Caco-2 (cell line): ENCODE measurements at places on chromosomes 7 and 10. TPM values are rescaled to one million over a fixed set of nuclear protein-coding genes. Genes with fewer than 3 reads are reported as not detected.

SHTN1 gene
- 80.8 and 86.9 TPM in 2 replicates for total RNA-seq

SH2B2 gene
- 8.1 and 10.6 TPM in 2 replicates for total RNA-seq

GNGT1 gene
- total RNA-seq: 0.54 and 0.97 TPM in 2 replicates

- DNase-seq: peak; percentile 82
- peaks cover 6% of the 10 kb centered on the region; the same call in 1 of the 2 replicates for H3K4me1 ChIP-seq
- H3K36me3 ChIP-seq: no peaks in the 10 kb centered on the region
Observed at GRCh38 chr10:46106410-46107255, 60.6 kb upstream of the MSMB start.

- no peak overlapping the region for H3K27ac ChIP-seq
- H3K4me3 ChIP-seq: no peak overlapping the region
- H3K4me1 ChIP-seq: 0 out of 2 replicates have a peak, but pooled peaks cover 4% of the 10 kb centered on the region
- H3K27me3 ChIP-seq: no peaks in the 10 kb centered on the region
- H3K36me3 ChIP-seq: no peaks in the 10 kb centered on the region
- DNase-seq: no peak
Observed at GRCh38 chr10:132204781-132205473, 18.2 kb downstream of the DPYSL4 start.

DNA sequence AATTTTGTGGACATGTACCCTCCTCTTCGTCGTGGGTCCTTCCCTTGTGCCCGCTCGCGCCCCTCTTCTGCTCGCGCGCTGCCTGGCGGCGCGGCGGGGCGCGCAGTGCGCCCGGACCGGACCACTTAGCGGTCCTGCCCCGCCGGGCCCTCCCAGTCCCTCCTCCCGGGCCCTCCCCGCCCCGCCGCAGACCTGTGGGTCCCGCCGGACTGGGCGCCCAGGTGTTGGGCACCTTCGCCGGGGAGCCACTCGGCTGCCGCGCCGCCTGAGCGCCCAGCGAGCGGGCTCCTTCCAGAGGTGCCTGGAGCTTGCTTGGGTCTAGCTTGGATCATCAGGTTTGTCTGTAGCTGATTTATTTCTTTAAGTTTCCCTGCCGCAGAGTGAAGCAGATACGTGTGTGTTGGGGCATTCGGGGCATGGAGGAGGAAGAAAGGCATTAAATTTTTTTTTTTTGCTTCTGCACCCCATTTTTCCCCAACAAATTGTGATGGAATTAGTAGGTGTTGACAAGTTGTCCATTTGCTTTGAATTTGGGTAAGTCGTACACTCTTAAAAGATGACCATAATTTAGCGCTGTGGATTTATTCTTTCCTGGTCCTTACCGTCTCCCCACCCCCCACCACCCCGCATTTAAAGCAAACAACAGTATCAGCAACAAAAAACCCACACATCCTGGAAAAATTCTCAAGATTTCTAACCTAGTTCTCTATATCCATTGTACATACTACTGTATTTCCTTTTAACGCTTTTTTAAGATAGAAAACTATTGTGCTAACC lies 905 bp downstream of the C1GALT1 start:
- H3K36me3 ChIP-seq: peaks cover 1% of the 10 kb centered on the region; the same call in 1 of the 2 replicates
- peaks cover 7% of the 10 kb centered on the region for H3K4me1 ChIP-seq
- H3K4me3 ChIP-seq: peak overlapping the region; percentile 65
- H3K27ac ChIP-seq: peak overlapping the region; percentile 62

- DNase-seq: no peak
- H3K27me3 ChIP-seq: no peaks in the 10 kb centered on the region
- no peaks in the 10 kb centered on the region for H3K4me1 ChIP-seq
- H3K36me3 ChIP-seq: no peaks in the 10 kb centered on the region
- no peak overlapping the region for H3K4me3 ChIP-seq
Observed at GRCh38 chr7:96495751-96496216, 173.9 kb upstream of the SLC25A13 start.

DNA sequence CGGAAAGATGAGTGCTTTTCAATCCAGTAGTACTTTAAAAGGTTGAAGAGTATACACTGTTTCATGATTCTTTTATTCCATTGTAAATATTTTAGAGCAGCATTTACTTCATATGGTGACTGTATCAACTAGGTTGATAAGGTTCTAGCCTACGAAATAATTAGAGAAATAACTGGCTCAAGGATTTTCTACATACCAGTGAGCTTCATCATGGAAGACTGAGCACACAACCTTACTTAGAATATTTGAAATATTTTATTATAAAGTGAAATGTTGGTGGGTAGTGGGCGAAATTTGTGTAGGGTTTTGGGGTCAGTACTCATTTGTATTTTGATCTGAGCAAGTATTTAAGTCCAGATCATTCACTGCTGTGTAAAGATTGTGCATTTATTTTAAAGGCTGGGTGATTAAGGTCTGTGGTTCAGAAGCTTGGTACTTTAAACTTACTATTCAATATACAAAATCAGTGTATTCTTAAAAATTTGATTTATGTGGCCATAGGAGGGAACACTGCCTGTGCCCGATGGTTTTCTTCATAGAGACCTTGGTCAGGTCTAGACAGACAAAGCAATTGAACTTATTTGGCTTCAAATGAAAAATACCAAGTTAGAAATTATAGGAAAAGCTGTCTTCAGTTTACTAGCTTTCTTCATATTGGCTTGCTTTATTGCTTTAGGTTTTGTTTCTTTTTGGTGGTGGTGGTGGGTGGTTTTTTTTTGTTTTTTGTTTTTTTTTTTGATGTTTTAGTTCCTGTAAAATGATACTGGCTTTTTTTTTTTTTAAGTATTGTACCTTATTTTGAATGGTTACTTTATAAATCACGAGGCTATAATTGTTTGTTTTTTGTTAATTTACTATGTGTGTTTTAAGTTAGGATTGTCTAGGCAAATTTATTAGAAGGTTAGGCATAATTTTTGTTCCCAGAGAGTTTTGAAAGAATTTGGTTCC lies 3.0 kb downstream of the KMT2E start:
- no peaks in the 10 kb centered on the region for H3K36me3 ChIP-seq
- no peak for DNase-seq
- H3K4me3 ChIP-seq: no peak overlapping the region; the same call in 1 of the 2 replicates
- no peaks in the 10 kb centered on the region for H3K27me3 ChIP-seq
- no peak overlapping the region for H3K27ac ChIP-seq
- peaks cover 11% of the 10 kb centered on the region for H3K4me1 ChIP-seq

DNA sequence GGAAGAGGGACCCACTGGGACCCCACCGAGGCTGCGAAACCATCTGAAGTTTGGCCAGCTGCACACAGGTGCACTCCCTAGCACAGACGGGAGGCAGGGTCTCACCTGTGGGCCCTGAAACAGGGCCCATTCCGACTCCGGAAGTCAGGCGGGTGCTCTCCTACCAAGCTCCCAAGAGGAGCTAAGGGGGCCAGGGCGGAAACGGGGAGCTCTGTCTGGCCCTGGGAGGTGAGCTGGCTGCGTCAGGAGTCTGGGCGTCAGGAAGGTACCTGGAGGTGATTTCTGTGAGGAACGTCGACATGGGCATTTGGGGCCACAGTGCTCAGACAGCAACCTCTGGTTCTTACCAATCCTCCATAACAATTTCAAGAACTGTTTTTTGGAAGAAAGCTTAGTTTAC lies 411.7 kb downstream of the TCERG1L start:
- H3K4me3 ChIP-seq: no peak overlapping the region
- no peaks in the 10 kb centered on the region for H3K27me3 ChIP-seq
- H3K36me3 ChIP-seq: no peaks in the 10 kb centered on the region

DNA sequence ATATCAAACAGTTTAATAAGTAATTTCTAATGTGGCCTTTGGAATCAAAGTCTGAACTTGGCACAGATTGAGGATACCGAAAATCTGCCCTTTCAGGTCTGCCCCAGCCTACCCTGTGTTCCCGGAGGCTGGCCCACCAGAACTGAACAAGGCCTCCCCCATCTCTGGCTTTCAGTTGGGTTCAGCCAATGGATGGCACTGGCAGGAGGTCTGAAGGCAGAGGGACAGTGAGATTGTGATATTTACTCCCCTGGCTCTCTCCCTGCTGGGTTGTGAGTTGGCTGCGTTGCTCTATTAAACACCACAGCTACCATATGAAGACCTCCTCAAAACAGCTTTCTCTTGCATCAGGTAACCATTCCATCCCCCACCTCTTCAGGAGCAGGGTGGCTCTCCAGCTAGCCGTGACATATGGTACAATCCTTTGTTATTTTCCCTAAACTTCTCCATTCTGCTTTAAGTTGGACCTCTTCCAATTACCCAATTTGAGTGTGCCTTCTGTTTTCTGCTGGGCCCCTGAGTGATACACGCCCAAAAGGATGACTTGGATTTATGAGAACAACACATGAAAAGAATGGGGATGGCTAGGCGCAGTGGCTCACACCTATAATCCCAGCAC lies 28.1 kb downstream of the DNMBP start:
- no peak overlapping the region for H3K27ac ChIP-seq
- H3K4me3 ChIP-seq: no peak overlapping the region
- peaks cover 31% of the 10 kb centered on the region; the same call in 1 of the 2 replicates for H3K4me1 ChIP-seq
- DNase-seq: no peak
- H3K27me3 ChIP-seq: no peaks in the 10 kb centered on the region
- H3K36me3 ChIP-seq: no peaks in the 10 kb centered on the region
